ENCODE measurements at places on chromosomes 11 and 22.

GRCh38 chr11:76231121-76231738 lies 24.9 kb upstream of the WNT11 start:
- no peak for DNase-seq

- peak; percentile 75 for DNase-seq
These were observed 58.1 kb downstream of the CHRDL2 start for GRCh38 chr11:74672956-74673692.

- DNase-seq: no peak
These were observed 77.8 kb downstream of the SFI1 start for GRCh38 chr22:31574055-31574670.

DNA sequence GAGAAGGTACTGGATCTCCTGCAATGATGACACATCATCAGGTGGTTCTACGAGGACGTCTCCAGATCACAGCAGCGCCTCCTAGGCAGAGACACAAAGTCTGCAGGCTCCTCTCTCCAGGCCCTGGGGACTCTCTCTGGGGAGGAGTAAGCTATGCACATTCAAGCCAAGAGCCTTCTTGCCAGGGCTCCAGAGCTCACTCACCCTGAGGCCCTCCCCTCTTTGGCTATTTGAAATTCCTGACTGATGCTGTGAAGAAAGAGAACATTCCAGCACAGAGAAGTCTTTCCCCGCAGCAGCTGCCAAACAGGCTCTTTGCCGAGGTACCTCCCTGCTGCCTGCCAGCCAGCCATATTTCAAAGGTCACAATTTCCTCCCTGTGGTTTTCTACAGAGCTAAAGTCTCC lies 204.9 kb downstream of the CSNK2A3 start:
- DNase-seq: peak; percentile 75

DNA sequence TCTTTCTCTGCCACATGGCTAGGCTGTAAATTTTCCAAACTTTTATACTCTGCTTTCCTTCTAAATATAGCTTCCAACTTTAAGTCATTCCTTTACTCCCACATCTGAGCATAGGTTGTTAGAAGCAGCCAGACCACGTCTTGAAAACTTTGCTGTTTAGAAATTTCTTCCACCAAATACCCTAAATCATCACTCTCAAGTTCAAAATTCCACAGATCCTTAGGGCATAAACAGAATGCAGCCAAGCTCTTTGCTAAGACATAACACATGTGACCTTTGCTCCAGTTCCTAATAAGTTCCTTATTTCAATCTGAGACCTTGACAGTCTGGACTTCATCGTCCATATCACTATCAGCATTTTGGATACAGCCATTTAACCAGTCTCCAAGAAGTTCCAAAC lies 749.9 kb downstream of the METTL15 start:
- no peak for DNase-seq

DNA sequence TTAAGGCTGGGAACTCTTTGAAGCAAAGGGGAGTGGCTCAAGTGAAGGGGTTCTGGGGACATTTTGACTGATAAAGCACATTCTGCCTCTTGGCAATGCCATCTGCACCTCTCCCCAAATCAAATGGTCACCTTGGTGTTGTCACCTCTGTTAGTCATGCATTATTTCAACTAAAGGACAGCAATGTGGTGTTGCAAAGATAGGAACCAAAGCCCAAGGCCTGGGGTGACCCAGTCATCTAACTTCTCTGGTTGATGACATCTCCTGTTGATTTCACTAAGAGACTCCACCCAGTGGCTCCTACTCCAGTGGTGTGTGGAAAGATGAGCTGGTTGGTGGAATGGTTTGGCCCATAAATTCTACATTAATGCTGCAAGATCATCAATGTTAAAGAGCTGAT lies 7.8 kb upstream of the MS4A1 start:
- no peak for DNase-seq

DNA sequence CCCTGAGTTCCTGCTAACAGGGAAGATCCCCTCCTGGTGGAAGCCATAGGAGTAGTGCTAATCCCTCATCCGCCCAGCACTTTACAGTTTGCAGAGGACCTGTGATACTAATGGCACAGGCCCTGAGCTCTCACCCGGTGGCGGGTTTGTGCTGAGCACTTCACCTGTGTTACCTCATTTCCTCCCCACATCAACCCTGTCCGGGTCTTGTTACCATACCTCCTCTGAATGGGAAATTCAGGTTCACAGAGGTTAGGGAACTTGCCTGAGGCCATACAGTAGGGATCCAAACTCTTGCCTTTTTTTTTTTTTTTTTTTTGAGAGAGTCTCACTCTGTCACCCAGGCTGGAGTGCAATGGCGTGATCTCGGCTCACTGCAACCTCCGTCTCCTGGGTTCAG lies 25.2 kb downstream of the CAPN1 start:
- no peak for DNase-seq

- DNase-seq: no peak
These were observed 130.1 kb upstream of the DDI1 start for GRCh38 chr11:103906291-103906867.

DNA sequence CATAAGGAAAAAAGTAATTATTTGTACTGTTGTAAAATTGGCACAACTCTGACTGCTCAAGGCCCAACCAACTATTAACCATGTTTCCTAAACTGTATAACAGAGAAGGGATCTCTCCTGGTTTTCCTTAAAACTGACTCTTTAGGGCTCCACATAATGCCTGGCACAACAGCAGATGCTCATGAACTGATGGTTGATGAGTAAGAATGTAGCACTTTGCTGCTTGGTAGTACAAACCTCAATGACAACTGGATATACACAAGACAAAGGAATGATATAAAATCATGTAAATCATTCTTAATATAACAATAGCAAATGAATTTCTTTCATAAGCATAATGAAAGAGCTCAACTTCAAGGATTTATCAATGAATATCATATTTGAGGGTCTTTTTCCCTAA lies 11.7 kb downstream of the MSANTD2 start:
- no peak for DNase-seq

GRCh38 chr22:47395481-47395880 lies 633.0 kb downstream of the TBC1D22A start:
- DNase-seq: no peak

GRCh38 chr11:67027483-67027930 lies 4.6 kb downstream of the SYT12 start:
- no peak for DNase-seq

- DNase-seq: no peak
These were observed 45.2 kb downstream of the CLPB start for GRCh38 chr11:72389116-72389515.

- peak; percentile 62 for DNase-seq
These were observed 25.5 kb downstream of the TMEM123 start for GRCh38 chr11:102427068-102427467.

GRCh38 chr11:109237636-109238035 lies 184.4 kb upstream of the C11orf87 start:
- no peak for DNase-seq

- no peak for DNase-seq
These were observed 299.5 kb downstream of the BUD13 start for GRCh38 chr11:116473206-116473769.

DNA sequence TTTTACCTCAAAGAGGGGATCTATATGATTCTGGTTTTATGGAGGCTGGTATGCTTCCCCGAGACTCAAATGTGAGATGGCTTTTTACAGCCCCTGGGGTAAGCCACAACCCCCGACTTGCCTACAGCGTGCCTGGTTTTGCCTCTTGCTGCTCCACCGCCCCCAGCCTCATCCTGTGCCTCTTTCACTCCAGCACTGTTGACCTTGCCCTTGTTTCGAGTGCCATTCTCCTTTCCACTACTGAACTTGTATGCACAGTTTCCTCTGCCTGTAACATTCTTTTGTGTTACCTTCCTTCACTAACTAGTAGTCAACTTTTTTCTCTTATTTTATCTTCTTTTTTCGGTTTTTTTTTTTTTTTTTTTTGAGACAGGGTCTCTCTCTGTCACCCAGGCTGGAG lies 219.0 kb upstream of the ZBED5 start:
- DNase-seq: no peak

- DNase-seq: no peak
These were observed 885 bp downstream of the TRMU start for GRCh38 chr22:46336119-46337078.
